Nasal cavity respiratory epithelium epithelial cell of viscerocranial mucosa (primary cell): ENCODE measurements at places on chromosomes 2 and 18. TPM values are rescaled to one million over a fixed set of nuclear protein-coding genes. Genes with fewer than 3 reads are reported as not detected.

CNRIP1 gene
- total RNA-seq, result not detected in 2 replicates

RNF125 gene
- total RNA-seq, result 1.7 and 2.3 TPM in 2 replicates

SCYGR4 gene
- total RNA-seq, result not detected in 2 replicates

CPLX4 gene
- total RNA-seq, result not detected in 2 replicates

MOCOS gene
- total RNA-seq, result 37.3 and 63.1 TPM in 2 replicates

ABHD1 gene
- not detected in 2 replicates for total RNA-seq

POMC gene
- 0.07 TPM in 1 of 2 replicates, not detected in the other for total RNA-seq

SERPINB11 gene
- under 0.01 and 0.93 TPM in 2 replicates for total RNA-seq

FABP1 gene
- not detected in 2 replicates for total RNA-seq

SLC30A3 gene
- total RNA-seq, result not detected in 2 replicates

SS18 gene
- 113 and 161 TPM in 2 replicates for total RNA-seq

EFHD1 gene
- total RNA-seq, result 0.07 TPM in 1 of 2 replicates, not detected in the other

CDCA7 gene
- 2.9 and 3.8 TPM in 2 replicates for total RNA-seq

PCGF1 gene
- total RNA-seq, result 36.4 and 39.0 TPM in 2 replicates
